ENCODE measurements at places on chromosomes 7 and 10.
A peak's percentile ranks its signal among the peaks of the same experiment; 100 is the strongest.

DNA sequence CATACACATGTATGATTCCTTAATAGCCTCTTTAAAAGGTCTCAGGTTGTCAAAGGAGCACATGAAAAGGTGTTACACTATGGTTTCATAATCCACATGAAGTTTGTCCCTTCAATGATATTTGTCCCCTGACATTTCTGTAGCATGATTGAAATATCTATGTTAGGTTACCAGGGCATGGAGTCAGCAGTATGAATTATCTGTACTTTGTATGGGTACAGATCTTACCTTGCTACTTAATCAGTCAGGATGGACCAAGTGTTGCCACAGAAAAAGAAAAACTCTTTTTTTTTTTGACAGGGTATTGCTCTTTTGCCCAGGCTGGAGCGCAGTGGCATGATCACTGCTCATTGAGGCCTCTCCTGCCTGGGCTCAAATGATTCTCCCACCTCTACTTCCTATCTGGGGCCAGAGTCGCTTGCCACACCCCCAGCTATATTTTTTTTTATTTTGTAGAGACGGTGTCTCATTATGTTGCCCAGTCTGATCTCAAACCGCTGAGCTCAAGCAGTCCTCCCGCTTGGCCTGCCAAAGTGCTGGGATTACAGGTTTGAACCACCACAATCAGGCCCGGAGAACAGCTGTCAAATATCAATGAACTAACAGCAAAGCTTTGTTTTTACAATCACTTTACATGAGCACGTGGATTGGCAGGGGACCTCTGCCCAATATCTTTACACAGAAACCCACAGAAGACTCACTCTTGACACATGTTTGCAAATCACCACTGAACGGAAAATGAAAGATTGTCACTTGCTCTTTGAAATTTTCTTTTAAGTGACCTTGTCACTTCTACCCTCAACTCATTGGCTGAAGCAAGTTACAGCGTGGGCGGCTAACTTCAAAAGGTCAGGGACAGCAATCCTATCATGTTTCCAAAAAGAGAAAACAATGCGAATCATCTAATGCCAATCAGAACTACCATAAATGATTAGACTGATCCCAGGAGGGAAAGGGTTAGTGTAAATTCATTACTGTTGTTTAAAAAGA is 140.2 kb downstream of the PRKG1 start:
- peak; percentile 46 for DNase-seq

DNA sequence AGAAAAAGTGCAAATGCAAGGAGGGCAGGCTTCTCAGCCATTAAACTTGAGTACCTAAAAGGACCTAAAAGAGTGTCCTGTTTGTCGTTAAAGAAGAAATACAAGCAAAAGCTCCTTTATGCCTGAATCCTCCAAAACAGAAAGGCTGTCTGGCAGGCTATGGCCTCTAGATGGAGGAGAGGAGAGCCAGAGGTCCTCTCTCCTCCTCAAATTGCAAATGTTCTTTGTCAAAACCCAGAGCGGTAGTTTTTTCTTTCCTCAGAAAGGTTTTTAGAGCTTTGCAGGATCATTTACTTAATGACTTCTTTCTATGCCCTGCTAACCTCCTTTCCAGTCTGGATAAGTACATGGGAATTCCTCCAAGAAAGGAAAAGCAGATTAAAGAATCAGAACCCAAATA is 1.9 kb upstream of the SORCS1 start:
- no peak for DNase-seq

DNA sequence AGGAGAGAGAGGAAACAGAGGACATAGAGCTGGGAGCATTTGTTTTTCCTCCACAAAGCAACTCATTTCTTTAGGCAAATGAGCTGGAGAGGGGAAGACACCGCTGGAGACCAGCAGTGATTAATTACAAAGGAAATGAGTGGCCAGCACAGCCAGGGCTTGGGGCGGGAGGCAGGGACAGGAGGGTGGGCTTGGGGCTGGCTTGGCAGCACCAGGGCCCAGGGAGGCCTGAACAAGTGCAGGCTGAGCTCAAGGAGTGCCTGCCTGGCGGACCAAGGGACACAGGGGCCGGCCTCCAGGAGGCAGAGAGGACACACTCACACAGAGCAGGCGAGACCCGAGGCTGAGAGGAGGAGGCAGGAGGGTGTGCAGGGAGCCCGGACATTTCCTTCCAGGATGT is 149.0 kb upstream of the UNC5B start:
- no peak for DNase-seq

DNA sequence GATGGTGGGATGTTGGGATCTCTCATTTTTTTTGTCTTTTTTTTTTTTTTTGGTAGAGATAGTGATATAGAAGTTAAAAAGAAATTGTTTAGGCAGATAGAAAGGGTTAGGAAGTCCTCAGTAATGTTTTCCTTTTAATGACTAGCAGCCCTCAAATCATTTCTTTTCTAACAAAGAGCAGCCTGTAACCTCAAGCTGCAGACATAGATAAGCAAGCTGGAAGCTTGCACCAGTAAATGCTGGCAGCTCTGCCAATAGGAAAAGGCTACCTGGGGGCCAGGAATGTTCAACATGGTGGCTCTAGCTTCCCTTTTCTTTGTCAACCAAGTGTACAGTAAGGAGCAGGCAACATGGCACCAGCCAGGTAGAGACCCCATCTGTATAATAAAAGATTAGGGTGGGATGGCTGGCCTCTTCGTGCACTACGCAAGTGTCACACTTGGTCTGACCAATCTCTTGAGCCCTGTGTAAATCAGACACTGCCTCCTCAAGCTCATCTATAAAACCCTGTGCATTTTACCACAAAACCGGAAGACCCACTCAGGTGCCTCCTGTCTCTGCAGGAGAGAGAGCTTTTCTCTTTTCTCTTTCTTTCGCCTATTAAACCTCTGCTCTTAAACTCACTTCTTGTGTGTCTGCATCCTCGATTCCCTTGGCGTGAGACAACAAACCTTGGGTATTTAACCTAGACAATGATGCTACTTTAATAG is 212.9 kb downstream of the SNX10 start:
- no peak for DNase-seq

DNA sequence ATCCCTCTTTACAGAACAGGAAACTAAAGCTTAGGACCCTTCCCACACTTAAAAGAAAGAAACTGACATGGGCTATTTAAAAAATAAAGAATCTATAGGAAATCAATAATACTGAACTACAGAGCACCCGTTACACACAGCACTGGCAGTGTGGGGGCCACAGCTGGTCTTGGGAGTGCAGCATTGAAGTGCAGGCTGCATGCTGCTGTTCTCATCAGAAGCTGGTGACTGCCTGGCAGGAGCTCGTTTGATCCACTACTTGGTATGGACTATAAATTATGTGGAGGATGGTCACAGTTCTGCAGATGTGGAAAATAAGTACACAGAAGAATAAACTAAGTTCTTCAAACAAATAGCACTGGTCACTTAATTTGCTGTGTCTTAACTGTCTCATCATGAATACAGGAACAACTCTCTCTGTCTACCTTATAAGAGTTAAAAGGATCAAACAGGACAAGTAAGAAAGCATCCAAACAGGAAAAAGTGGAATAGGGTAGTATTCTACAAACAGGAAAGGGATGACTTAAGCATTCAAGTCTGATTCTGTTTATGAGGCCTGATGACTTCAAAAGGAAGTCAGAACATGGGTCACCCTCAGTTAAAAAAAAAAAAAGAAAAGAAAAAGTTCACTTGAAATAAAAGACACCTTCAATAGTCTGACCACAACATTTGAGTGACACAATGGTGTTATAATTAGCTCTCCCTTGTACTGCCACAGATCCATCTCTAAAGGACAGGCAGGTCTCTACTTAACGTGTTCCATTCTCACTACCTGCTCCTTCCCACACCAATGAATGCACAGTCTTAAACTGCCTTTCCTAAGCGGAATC is 21.0 kb downstream of the DOCK4 start:
- DNase-seq, result no peak

- DNase-seq, result no peak
Measured at GRCh38 chr10:42781893-42782445, 626 bp upstream of the BMS1 start.

DNA sequence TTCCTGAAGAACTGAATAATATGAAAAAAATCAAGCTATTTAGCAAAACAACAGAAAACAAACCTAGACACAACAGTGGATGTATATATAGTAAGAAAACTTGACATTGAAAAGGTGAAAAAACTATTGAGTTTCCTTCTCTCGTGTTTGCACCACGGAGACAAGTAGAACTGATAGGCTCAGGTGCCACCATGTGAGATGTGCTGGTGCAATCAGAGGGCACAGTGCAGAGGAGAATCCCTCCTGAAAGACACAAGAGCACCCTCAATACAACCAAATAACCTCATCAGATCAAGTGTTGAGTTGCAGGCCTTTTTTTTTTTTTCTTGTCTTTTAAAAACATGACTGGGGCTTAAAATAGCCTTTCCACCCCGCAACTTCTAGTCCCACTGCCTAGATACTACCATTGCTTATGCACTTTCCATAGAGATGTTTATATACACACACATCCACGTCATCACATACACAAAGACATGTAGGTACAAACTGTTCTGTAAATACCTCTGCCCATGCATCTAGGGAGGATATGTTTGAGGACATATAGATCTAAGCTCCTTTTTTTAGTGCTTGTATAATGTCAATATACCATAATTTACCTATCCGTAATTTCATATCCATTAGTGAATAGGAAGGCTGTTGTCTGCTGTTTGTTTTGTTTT is 54.1 kb downstream of the UBE2H start:
- DNase-seq, result no peak

DNA sequence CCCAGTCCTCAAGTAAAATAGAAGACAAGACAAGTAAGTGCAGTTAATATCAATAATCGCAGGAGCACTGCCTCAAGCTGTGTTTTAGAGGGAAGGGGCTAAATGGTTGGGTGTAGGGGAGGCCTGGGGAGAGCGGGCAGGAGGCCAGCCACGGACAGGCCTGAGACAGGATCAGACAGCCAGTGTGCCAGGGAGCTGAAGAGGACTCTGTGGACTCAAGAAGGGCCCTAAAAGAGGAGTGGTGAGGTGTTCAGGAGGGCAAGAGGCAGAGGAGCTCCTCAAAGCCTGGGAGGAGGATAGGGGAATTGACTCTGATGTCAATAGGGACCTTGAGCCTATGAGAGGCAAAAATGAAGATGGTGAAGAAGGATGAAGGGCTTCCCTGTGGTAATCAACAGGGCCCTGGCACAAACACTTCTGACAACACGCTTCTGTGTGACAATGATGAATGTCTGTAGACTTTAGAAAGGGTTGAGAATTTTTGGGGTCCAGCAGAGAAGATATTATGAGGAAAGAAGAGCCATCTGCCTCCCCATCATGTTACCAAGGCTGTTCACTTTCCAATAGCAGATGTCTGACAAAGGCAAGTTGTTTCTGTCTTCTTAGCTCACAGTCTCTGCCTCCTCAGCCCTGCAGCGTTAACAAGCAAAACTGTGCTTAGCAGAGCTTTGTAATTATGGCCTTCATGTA is 2.4 kb upstream of the PTPRE start:
- no peak for DNase-seq

DNA sequence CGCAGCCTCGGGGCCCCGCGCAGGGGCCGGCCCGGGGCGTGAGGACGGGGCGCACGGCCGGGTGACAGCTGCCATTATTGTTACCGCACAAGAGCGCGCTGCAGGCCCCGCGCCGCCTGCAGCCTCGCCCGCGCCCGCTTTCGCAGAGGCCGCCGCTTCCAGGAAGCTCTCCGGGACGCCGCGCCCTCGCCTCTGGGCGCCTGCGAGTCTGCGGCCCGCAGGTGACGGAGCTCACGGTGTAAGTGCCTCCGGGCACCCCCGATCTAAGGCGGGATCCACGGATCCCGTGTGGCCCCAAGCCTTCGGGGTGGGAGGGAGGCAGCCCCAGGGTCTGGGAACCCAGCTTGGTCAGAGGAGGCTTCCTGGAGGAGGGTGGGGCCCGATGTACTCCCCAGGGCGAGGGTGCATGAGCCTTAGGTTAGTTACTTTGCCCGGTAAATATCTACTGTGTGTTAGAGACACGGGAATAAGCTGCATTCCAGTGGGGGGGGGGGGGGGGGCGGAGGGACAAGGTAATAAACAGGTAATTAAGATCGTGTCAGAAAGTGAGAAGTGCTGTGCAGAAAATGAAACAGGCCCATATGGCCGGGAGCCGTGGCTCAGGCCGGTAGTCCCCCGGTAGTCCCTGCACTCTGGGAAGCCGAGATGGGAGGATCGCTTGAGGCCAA is 638 bp downstream of the IQCE start:
- DNase-seq, result no peak

GRCh38 chr10:69629519-69629896 is 539 bp upstream of the FAM241B start:
- no peak for DNase-seq

GRCh38 chr10:43260117-43260761 is 6.6 kb downstream of the RASGEF1A start:
- DNase-seq, result no peak

- DNase-seq, result no peak
Measured at GRCh38 chr7:146393346-146393745, 276.7 kb downstream of the CNTNAP2 start.

GRCh38 chr10:70747192-70747965 is 37.8 kb downstream of the TBATA start:
- no peak for DNase-seq

DNA sequence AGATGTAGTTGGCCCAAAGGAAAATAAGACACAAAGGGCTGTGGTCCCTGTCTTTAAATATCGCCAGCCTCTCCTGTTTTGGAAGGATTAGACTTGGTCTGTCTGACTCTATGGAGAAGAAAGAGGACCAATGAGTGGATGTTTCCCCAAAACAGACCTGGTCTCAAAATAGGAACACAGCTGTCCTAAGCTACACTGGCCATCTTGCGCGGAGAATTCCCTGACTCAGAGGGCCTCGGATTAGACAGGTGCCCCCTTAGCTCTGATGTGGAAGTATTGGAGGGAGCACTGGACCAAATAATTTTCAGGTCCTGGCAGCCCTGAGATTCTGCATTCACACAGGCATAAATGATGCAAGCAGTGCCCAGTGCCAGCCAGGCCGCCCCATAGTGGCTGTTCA is 56.1 kb downstream of the CHST15 start:
- DNase-seq, result peak; percentile 70

GRCh38 chr7:93117852-93118530 is at the start of gene SAMD9:
Gene SAMD9, minus strand, starts transcription at chr7:93117979. Its CDS starts 11,882 bp downstream, at chr7:93106097.
- DNase-seq, result peak; percentile 90

DNA sequence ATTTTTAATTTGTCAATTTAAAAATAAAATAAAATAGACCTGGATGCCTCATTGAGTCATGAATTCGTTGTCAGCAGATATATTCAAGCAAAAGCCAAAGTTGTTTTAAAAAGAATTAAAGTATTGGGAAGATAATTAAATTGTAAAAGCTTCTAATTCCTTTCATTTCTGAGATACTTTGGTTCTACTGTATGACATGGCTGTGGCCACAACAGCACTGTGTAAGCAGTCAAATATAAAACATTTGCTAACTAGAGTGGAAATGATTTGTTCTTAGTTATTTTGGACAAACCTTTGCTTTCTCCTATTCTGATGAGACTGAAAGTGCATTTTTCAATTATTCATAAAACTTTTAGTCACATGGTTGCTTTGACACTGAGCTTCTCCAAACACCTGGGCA is 143.6 kb upstream of the FAM13C start:
- DNase-seq, result no peak

Measured in myocyte (in vitro differentiated cells).